ENCODE measurements at places on chromosomes 11 and 22. TPM values are rescaled to one million over a fixed set of nuclear protein-coding genes. Genes with fewer than 3 reads are reported as not detected.

GRCh38 chr22:47091246-47091651 lies 328.8 kb downstream of the TBC1D22A start:
- H3K4me3 ChIP-seq = no peak overlapping the region
- H3K27me3 ChIP-seq = no peaks in the 10 kb centered on the region
- DNase-seq = peak; percentile 64
- peaks cover 18% of the 10 kb centered on the region for H3K4me1 ChIP-seq

- H3K4me1 ChIP-seq = peaks cover 13% of the 10 kb centered on the region
- peak overlapping the region; percentile 51 for H3K4me3 ChIP-seq
- H3K27ac ChIP-seq = peak overlapping the region; percentile 67
- no peaks in the 10 kb centered on the region for H3K36me3 ChIP-seq
- no peak for DNase-seq
- no peaks in the 10 kb centered on the region for H3K27me3 ChIP-seq
Measured at GRCh38 chr22:38397189-38398085, 57.6 kb downstream of the KCNJ4 start.

DNA sequence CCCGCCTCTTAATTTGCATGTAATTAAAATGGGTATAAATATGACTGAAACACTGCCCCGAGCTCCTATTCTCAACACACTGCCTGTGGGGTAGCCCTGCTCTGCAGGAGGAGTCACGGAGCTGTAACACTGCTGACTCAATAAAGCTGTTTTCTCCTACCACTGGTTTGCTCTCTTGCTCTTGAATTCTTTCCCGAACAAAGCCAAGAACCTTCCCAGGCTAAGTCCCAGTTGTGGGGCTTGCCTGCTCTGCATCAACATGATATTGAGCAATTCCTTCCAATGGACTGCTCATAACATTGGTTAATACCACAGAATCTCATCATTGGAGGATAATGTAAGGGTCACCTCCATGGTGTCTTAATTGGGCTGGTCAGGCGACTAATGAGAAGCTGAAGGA lies 114.4 kb downstream of the FBXO7 start:
- H3K27me3 ChIP-seq = no peaks in the 10 kb centered on the region
- DNase-seq = no peak
- no peaks in the 10 kb centered on the region for H3K36me3 ChIP-seq
- H3K4me1 ChIP-seq = no peaks in the 10 kb centered on the region

The DEPDC7 gene
- total RNA-seq = 1.8 TPM

The MUC2 gene
- not detected for total RNA-seq

GRCh38 chr11:43576803-43577521 lies 103.6 kb upstream of the HSD17B12 start:
- peak; percentile 26 for DNase-seq
- no peak overlapping the region for H3K4me3 ChIP-seq
- no peaks in the 10 kb centered on the region for H3K36me3 ChIP-seq
- peaks cover 25% of the 10 kb centered on the region for H3K4me1 ChIP-seq

- H3K36me3 ChIP-seq = no peaks in the 10 kb centered on the region
- no peak overlapping the region for H3K27ac ChIP-seq
- no peak overlapping the region for H3K4me3 ChIP-seq
- H3K27me3 ChIP-seq = no peaks in the 10 kb centered on the region
- no peak for DNase-seq
- no peaks in the 10 kb centered on the region for H3K4me1 ChIP-seq
Measured at GRCh38 chr11:109071712-109072524, 350.1 kb upstream of the C11orf87 start.

- H3K27me3 ChIP-seq = no peaks in the 10 kb centered on the region
- no peak for DNase-seq
- H3K4me1 ChIP-seq = no peaks in the 10 kb centered on the region
- no peak overlapping the region for H3K27ac ChIP-seq
- no peak overlapping the region for H3K4me3 ChIP-seq
Measured at GRCh38 chr11:1327064-1327460, 17.6 kb upstream of the TOLLIP start.

GRCh38 chr11:587978-588380 lies 11.7 kb downstream of the PHRF1 start:
- H3K4me3 ChIP-seq = no peak overlapping the region
- H3K36me3 ChIP-seq = peaks cover 55% of the 10 kb centered on the region
- H3K27ac ChIP-seq = peak overlapping the region; percentile 56
- peaks cover 14% of the 10 kb centered on the region for H3K4me1 ChIP-seq
- peak; percentile 87 for DNase-seq

The SLC22A8 gene
- total RNA-seq = not detected

GRCh38 chr11:78798663-78799062 lies 224.0 kb upstream of the NARS2 start:
- DNase-seq = peak; percentile 27
- no peak overlapping the region for H3K4me3 ChIP-seq
- H3K36me3 ChIP-seq = no peaks in the 10 kb centered on the region
- H3K4me1 ChIP-seq = no peaks in the 10 kb centered on the region
- H3K27ac ChIP-seq = no peak overlapping the region

- no peak overlapping the region for H3K27ac ChIP-seq
- H3K27me3 ChIP-seq = no peaks in the 10 kb centered on the region
- no peak overlapping the region for H3K4me3 ChIP-seq
- peaks cover 6% of the 10 kb centered on the region for H3K4me1 ChIP-seq
- H3K36me3 ChIP-seq = no peaks in the 10 kb centered on the region
- DNase-seq = peak; percentile 73
Measured at GRCh38 chr22:25235547-25236290, 16.3 kb downstream of the CRYBB2 start.

DNA sequence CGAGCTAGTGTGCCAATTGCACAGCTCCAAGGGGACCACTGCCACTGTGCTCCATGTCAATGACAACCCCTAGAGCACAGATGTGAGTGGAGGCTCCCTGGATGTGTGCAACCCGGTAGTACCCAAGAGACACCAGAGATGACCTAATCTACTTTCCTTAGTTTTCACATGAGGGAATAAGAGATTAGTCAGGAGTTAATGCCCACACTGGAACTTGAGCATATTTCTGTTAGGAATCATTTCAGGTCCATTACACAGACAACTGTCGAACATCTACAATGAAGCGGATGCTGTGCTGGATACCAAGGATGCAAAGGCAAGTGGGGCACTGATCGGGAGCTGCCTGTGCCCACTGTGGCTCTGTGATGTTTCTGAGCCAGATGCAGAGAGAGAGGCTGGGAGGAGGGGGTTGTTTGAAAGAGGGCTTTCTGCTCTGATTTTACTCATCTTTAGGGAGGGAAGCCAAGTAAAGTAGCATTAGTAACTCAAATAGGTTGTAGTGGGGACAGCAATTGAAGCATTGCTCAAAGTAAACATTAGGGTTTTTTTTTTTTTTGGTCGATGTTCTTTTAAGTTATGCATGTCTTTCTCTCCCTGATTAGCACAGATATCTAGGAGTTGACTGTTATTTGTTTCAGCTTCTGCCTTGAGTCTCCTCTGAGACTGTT lies 82.5 kb upstream of the SORL1-AS1 start:
- no peak overlapping the region for H3K27ac ChIP-seq
- peaks cover 19% of the 10 kb centered on the region for H3K4me1 ChIP-seq
- H3K4me3 ChIP-seq = no peak overlapping the region
- peaks cover 54% of the 10 kb centered on the region for H3K36me3 ChIP-seq

The C22orf42 gene
- not detected for total RNA-seq

The SLN gene
- total RNA-seq = not detected

DNA sequence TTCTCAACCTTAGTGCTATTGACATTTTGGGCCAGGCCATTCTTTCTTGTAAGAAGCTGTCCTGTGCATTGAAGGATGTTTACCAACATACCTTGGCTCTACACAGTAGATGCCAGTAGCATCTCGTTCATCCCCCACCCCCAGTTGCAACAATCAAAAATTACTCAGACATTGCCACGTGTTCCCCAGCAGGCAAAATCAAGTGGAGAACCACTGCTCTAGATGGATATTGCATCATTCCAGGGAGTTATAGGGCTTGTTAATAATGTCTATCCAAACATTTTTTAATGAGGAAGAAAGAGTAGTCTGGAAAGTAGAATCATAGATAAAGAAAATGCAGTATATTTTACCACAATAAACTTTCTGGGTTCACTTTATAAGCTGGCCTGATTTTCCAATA lies 64.1 kb downstream of the PRMT3 start:
- DNase-seq = no peak
- H3K27me3 ChIP-seq = no peaks in the 10 kb centered on the region
- peaks cover 3% of the 10 kb centered on the region for H3K4me1 ChIP-seq

The SHANK2 gene
- total RNA-seq = 4.9 TPM

DNA sequence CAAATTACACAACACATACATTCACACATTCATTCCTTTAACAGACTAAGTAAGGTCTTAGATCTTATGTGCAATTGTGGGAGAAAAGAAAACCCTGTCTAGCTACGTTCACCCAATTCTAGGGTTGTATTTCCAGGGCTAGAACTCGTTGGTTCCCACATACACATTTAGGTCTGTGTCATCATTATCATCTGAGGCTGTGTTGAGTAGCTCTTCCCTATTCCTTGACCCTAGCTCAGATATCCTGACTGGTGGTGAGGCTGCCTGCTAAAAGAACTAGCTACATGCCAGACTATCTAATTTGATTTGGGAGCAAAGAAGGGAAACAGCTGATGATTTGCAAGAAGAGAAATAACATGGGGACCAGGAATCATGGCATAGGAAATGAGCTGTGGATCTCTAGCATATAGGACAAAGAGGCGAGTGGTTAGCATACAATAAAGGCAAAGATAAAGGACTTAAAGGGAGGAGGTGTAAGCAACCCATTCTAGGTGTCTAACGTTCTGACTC lies 27.5 kb upstream of the OR10G7 start:
- no peak for DNase-seq
- no peak overlapping the region for H3K4me3 ChIP-seq
- H3K4me1 ChIP-seq = peaks cover 11% of the 10 kb centered on the region
- H3K27me3 ChIP-seq = peaks cover 2% of the 10 kb centered on the region
- H3K27ac ChIP-seq = no peak overlapping the region

- DNase-seq = no peak
- H3K4me3 ChIP-seq = no peak overlapping the region
- H3K4me1 ChIP-seq = no peaks in the 10 kb centered on the region
- no peak overlapping the region for H3K27ac ChIP-seq
Measured at GRCh38 chr11:43602670-43603069, 77.9 kb upstream of the HSD17B12 start.

DNA sequence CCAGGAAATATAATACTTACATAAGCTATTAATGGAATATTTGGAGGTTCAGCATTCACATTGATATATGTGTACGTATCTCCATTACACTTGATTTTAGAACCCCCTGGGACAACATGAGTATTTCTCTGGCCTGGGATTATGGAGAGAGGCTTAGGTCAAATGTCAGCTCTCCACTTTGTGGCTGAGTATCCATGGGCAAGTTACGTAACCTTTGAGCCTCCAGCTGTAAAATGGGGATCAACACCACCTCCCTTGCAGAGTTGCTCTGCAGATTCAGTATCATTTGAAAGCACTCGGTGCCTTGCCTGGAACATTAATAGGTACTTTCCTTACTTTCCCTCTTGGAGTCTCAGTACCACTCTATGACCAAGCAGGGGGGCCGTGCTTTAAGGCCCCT lies 33.2 kb downstream of the C22orf31 start:
- H3K27ac ChIP-seq = no peak overlapping the region
- no peak overlapping the region for H3K4me3 ChIP-seq
- H3K36me3 ChIP-seq = no peaks in the 10 kb centered on the region
- DNase-seq = no peak
- peaks cover 25% of the 10 kb centered on the region for H3K4me1 ChIP-seq
- H3K27me3 ChIP-seq = peaks cover 30% of the 10 kb centered on the region

DNA sequence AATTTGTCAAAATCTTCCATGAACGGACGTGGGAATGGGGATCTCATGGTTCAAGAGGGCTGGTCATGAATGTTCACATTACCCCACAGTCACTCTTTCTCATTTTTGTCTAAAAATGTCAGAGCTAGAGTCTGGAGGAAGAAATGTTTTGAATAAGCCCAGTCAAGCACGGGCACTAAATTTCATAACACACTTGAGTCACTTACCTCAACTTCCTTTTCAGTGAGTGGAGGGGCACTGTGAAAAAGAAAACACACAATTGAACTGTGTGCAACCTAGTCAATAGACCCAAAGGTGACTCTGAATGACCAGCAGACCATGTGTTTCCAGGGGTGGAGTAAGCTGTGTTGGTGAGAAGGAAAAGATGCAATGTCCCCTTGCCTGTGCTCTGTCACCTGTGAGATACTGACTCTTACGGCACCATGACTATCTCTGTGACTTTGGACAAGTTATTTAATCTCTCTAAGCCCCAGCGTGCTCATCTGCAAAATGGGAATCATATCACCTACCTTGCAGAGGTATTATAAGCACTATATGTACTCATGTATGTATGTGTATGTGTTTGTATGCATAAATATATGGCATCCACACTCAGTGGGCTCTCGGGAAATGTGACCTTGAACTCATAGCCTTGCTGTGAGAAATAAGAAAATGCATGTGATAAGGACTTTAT lies 38.2 kb upstream of the LYVE1 start:
- H3K36me3 ChIP-seq = no peaks in the 10 kb centered on the region
- H3K4me3 ChIP-seq = no peak overlapping the region
- peak overlapping the region; percentile 67 for H3K27ac ChIP-seq

GRCh38 chr11:96204366-96204659 lies 138.7 kb downstream of the MAML2 start:
- no peak for DNase-seq
- no peaks in the 10 kb centered on the region for H3K27me3 ChIP-seq
- H3K36me3 ChIP-seq = no peaks in the 10 kb centered on the region
- H3K27ac ChIP-seq = peak overlapping the region; percentile 69
- no peak overlapping the region for H3K4me3 ChIP-seq
- H3K4me1 ChIP-seq = peaks cover 24% of the 10 kb centered on the region

The PARVA gene
- total RNA-seq = 0.07 TPM

DNA sequence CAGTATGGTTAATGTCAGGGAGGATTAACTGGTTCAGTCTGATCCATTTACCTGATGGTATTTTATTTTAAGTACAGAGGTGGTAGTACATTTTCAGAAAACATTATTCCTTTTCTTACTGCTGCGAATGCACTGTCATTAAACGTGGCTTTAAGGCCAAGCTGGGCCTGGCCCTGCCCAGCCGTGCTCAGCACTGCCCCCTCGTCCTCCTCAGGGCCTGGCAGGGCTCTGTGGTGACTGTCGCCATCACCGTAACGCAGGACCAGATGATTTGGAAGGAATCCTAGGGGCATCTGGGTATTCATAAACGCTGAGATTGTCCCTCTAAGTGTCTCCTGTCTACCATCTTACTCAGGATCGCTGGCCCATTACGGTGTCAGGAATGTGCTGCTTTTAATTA lies 302.0 kb downstream of the TBC1D22A start:
- DNase-seq = no peak
- H3K36me3 ChIP-seq = peaks cover 7% of the 10 kb centered on the region
- no peaks in the 10 kb centered on the region for H3K27me3 ChIP-seq
- peaks cover 4% of the 10 kb centered on the region for H3K4me1 ChIP-seq
- H3K4me3 ChIP-seq = no peak overlapping the region

DNA sequence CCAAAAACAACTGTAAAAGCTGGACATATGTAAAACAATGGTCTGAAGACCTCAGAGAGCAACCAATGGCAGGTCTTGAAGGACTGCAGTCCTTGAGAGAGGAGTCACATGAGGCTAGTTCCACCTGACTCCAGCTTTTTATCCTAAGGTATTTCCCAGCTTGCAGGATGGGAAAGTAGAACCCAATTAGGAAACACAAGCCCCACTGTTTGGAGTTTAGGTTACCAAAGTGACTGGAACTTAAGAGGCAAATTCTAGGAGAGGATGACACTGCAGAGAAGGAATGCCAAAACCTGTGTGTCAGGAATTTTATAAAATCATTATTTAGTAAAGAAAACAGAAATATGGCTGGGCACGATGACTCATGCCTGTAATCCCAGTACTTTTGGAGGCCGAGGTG lies 18.4 kb downstream of the OR2AT4 start:
- H3K27ac ChIP-seq = no peak overlapping the region
- H3K36me3 ChIP-seq = no peaks in the 10 kb centered on the region
- H3K27me3 ChIP-seq = no peaks in the 10 kb centered on the region
- H3K4me1 ChIP-seq = no peaks in the 10 kb centered on the region

The HEPN1 gene
- total RNA-seq = not detected

- peaks cover 81% of the 10 kb centered on the region for H3K36me3 ChIP-seq
- no peaks in the 10 kb centered on the region for H3K4me1 ChIP-seq
- H3K4me3 ChIP-seq = no peak overlapping the region
- H3K27me3 ChIP-seq = no peaks in the 10 kb centered on the region
Measured at GRCh38 chr11:95835768-95836488, 45.6 kb downstream of the CEP57 start.

The BIK gene
- not detected for total RNA-seq

Data from natural killer cell (primary cell).